ENCODE measurements at places on chromosomes 7 and 10. TPM values are rescaled to one million over a fixed set of nuclear protein-coding genes. Genes with fewer than 3 reads are reported as not detected.

- no peaks in the 10 kb centered on the region for H3K4me1 ChIP-seq
- H3K27me3 ChIP-seq = no peaks in the 10 kb centered on the region
- peak; percentile 50 for DNase-seq
- H3K27ac ChIP-seq = peak overlapping the region; percentile 88
- peaks cover 2% of the 10 kb centered on the region for H3K36me3 ChIP-seq
- no peak overlapping the region for H3K4me3 ChIP-seq
Measured at GRCh38 chr7:604001-604883, 84.6 kb upstream of the PDGFA start.

- H3K4me3 ChIP-seq = no peak overlapping the region
- H3K27ac ChIP-seq = no peak overlapping the region
Measured at GRCh38 chr7:90648107-90648506, 52.0 kb downstream of the CDK14 start.

- peaks cover 12% of the 10 kb centered on the region for H3K4me1 ChIP-seq
- H3K27ac ChIP-seq = no peak overlapping the region
- DNase-seq = no peak
Measured at GRCh38 chr10:113015201-113015600, 65.2 kb downstream of the TCF7L2 start.

The SEC61A2 gene
- 8.8 TPM for total RNA-seq

The NANOS1 gene
- total RNA-seq = 1.1 TPM

The SLC29A4 gene
- total RNA-seq = 13.9 TPM

Measured in liver (tissue), 10 donors.